Cerebellar nuclear complex (tissue), 1 donor: ENCODE measurements at places on chromosomes 1 and 21.

- no peak for DNase-seq
Observed at GRCh38 chr21:41398831-41399230, 27.2 kb upstream of the MX1 start.

DNA sequence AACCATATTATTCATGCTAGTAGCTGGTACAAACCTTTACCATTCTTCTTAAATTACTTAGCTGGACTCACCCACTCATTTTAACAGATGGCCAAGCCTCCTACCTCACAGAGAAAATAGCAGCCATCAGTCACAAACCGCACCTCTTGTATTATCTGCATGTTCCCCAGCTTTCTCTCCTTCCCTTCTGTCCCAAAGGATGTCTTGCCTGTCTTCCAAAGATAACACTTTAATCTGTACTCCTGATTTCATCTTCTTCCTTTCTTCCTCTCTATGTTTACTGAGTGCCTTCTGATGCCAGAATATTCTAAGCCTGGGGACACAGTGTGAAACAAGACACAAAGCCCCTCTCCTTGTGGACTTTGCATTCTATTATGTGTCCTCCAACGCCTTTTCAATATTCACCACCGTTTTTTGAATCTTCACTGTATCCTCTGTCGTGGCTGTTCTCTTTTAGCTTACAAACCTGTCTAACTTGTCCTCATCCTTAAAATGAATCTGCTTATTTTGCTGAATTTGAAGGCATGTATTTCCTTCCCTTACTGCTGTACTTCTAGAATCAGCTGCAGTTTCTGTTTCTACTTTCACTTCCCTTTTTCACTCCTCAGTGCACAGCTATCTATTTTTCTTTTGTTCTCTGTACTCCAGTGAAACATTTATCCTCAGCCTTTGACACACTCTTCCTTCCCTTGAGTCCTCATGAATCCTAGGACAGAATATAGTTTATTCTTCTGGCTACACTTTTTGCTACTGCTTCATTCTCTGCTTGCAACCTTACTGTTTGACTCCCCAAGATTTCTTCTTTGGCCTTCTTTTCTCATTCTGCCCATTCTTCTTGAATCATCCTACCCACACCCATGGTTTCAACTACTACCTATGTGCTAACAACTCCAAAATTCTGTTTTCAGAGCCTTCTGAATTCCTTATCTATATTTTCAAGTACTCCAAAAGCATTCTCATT is 216.9 kb upstream of the SAMSN1 start:
- no peak for DNase-seq

GRCh38 chr1:66243548-66244130 is 290.3 kb upstream of the SGIP1 start:
- DNase-seq = no peak

GRCh38 chr1:63199706-63200335 is 122.5 kb upstream of the FOXD3 start:
- no peak for DNase-seq

- DNase-seq = no peak
Observed at GRCh38 chr1:74195339-74195738, 2.6 kb downstream of the LRRIQ3 start.
